Type B pancreatic cell (in vitro differentiated cells): ENCODE measurements at places on chromosomes 12 and 14.

DNA sequence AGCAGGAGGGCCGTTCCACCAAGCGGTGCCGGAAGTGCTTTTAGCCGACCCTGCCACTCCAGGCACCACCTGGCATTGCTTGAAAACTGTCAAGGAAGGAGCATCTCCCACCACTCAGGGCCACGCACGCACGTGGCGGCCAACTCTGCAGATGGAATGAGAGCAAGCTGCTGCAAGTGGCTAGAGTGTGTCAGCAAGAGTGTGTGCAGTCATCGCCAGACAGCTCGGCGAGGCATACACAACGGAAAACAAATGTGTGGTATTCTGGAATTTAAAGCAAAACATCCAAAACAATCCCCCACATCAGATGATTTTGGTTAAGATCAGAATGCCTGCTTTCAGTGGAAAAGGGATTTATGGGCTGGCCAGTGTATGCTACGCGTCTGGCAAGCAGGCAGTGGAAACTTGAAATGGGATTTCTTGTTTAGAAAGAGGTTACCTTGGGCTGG is 11.2 kb downstream of the CD9 start:
- H3K27ac ChIP-seq = peak overlapping the region; percentile 69
- H3K4me1 ChIP-seq = peaks cover 19% of the 10 kb centered on the region
- peaks cover 19% of the 10 kb centered on the region for H3K36me3 ChIP-seq
- no peak for DNase-seq
- peaks cover 7% of the 10 kb centered on the region for H3K27me3 ChIP-seq

- peaks cover 26% of the 10 kb centered on the region for H3K36me3 ChIP-seq
- H3K27me3 ChIP-seq = no peaks in the 10 kb centered on the region
- no peak for DNase-seq
Observed at GRCh38 chr14:101899263-101899662, 65.1 kb upstream of the DYNC1H1 start.

DNA sequence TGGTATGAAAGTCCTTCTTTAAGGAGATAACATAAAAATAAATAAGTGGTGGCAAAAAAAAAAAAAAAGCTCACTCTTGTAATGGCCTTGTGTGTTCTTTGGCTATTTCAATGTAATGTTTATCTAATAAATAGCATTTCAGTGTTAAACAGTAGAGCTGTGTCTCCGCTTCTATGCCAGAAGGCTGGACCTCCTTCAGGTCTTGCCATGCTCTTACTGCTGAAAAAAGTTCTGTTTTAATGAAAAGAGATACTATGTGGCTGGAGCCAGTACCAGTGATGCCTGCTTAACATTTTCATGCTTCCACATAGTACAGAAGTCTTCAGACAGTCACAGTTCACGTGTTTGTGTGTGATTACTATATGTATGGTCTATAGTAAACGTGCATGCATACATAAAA is 74.1 kb upstream of the PRICKLE1 start:
- no peaks in the 10 kb centered on the region for H3K27me3 ChIP-seq
- no peaks in the 10 kb centered on the region for H3K36me3 ChIP-seq

- H3K27me3 ChIP-seq = no peaks in the 10 kb centered on the region
- peaks cover 6% of the 10 kb centered on the region for H3K36me3 ChIP-seq
- no peak for DNase-seq
- no peaks in the 10 kb centered on the region for H3K4me1 ChIP-seq
Observed at GRCh38 chr14:34750670-34751069, 36.3 kb upstream of the CFL2 start.

DNA sequence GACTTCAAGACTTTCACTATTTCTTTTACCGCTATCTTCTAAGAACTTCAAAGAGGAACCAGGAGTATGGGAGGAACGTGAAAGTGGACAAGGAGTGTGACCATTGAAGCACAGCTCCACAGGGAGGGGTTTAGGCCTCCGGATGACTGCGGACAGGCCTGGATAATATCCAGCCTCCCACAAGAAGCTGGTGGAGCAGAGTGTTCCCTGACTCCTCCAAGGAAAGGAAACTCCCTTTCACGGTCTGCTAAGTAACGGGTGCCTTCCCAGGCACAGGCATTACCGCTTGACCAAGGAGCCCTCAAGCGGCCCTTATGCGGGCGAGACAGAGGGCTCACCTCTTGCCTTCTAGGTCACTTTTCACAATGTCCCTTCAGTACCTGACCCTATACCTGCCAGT is 267.0 kb downstream of the RPL10L start:
- DNase-seq = no peak
- no peaks in the 10 kb centered on the region for H3K4me1 ChIP-seq
- no peaks in the 10 kb centered on the region for H3K27me3 ChIP-seq
- no peak overlapping the region for H3K27ac ChIP-seq
- H3K4me3 ChIP-seq = no peak overlapping the region
- H3K36me3 ChIP-seq = no peaks in the 10 kb centered on the region
